ENCODE measurements at places on chromosomes 5 and 9.

GRCh38 chr9:87609002-87609401, 111.3 kb downstream of the DAPK1 start:
- DNase-seq, result no peak

DNA sequence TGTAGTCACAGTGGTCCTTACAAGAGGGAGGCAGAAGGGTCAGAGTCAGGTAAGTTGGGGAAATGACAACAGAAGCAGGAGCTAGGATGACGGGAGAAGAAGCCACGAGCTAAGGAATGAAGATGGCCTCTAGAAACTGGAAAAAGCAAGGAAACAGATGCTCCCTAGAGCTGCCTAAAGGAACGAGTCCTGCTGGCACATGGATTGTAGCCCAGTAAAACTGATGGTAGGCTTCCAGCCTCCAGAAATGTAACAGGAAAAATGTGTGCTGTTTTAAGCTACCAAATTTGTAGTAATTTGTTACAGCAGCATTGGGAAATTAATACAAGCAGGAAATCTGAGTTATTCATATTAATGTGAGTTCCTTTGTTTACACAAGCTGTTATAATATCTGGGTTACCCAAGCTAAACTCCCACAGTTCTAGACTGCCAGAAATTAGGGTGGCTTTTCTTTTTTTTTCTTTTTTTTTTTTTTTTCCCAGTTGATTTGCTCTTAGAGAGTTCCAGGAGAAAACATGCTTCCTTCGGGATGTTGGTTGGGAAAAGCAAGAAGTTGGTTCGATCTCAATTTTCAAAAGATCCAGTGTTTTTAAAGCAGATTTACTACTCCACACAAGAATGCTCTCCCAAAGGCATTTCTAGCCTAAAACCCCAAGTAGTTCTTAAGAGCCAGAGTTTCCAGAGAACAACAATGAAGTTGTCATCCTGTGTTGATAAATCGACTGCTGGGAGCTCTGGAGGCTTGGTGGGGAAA, 400.0 kb upstream of the SLC24A2 start:
- DNase-seq, result no peak

GRCh38 chr5:98455665-98456064, 317.8 kb upstream of the RGMB start:
- no peak for DNase-seq

- DNase-seq, result no peak
Measured at GRCh38 chr9:114638404-114638803, 19.2 kb downstream of the TEX53 start.

DNA sequence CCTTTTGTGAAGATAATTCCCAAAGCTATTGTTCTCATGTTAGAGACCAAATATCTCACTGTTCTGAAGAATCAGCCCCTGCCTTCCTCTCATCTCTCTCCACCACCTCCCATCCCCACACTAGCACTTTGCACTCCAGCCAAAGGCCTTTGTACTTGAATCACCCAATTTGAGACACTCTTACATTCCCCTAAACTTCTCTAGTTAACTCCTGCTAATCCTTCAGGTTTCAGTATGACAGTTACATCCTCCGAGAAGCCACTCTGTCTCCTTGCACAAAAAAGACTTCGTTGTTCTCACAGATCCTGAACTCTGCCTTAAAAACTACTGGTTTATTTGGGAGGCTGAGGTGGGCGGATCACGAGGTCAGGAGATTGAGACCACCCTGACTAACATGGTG, 227.5 kb downstream of the PIK3R1 start:
- no peak for DNase-seq

DNA sequence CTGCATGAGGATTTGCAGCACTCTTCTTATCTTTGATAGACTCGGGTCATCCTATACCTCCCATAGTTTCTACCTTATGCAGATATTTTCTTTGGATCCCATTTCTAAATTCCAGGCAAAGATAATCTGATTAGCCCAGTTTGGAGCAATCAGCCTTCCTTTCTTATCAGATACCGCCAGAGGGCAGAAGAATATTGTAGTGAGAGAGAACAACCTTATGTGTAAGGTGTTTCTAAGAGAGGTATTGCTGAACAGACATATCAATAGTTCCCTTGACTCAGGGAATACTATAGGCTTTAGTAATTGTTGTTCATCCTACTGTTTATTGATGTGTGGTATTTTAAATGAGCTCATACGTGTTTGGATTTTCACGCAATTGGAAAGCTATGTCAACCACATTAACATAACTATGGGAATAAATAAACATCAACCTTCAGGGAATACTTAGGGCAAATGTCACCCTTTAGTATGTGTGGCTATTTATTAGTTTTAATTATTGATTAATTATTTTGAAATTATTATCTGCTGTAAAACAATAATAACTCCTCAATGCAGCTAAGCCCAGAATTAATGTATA, 1435.2 kb upstream of the CDH9 start:
- DNase-seq, result no peak

DNA sequence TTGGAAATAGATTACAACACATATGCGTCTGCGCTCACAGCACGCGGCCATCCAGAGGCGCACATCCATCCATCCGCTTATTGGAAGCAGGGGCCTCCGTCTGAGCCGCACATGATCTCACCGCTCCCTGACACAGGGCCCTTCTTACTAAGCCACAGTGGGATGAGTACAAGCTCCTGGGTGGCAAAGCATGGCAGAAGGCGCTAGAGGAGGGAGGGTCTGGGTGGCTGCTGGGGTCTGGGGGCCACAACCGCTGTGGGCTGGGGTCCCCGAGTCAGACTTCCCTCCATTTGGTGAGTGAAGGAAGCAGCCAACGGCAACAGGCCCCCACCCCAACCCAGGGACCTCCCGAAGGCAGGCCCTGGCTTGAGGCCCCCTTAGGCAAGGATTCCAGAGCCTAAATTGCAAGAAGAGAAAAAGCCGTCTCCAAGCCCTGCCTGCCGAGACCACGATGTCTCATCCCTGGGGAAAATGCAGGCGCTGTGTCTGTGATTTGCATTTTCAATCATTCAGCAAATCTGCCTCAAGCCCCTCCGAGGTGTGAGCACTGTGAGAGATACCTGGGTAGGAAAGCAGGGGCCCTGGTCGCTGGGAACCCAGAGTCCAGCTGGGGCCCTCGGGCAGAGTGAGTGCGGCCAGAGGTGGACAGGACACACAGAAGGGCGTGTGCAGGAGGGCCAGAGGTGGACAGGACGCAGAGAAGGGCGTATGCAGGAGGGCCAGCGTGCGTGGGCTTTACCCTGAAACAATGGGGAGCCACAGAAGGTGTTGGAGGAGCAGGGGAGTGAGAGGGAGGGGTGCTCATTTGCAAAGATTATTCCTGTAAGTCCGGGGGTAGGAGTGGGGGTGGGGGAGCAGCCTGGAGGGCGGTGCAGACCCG, 135.7 kb downstream of the OLFM1 start:
- no peak for DNase-seq

DNA sequence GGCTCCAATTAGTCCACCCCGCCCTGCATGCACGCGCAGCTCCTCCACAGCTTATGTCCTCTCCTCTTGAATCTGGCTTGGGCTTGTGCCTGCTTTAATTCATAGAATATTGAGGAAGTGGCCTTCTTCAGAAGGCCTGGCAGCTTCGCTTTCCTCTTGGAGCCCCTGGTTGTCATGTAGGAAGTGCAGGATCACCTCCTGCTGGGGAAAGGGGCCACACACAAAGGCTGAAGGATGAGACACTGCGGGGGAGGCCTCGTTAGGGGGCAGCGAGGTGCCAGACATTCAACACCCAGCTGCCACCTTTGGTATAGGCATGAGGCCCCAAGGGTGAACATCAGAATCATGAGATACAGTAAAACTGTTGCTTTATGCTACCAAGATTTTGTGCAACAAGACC, 2.7 kb upstream of the CNOT6 start:
- DNase-seq, result no peak

DNA sequence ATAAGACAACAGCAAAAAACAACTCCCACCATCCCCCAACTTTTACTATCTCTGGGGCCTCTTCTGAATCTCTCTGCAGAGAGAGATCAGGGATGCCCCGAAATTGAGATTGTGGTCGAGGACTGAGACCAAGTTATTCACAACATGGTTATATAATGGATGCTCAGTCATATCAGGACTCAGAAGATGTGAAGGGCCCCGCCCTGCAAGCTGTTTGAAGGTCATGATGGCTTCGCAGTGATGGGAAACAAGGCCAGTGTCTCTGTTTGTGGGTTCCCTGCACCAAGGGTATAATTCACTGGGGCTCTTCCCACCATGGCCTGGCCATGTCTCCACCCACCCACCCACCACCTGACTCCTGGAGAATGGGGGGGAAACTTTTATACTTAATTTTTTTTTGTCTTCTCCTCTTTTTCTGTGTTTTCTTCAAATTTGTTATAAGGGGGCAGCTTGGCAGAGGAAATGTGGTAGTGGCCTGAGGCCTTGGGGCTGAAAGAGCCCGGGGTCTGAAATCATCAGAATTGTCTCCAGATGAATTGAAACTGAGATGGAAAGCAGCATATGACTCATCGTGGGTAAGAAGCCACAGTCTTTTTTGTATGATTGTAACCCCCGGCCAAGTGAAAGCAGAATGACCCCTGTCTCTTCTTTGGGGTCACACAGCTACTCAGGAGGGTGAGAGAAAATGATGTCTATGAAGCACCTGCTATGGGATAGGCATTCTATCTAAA, 15.0 kb upstream of the TEX48 start:
- DNase-seq, result no peak

DNA sequence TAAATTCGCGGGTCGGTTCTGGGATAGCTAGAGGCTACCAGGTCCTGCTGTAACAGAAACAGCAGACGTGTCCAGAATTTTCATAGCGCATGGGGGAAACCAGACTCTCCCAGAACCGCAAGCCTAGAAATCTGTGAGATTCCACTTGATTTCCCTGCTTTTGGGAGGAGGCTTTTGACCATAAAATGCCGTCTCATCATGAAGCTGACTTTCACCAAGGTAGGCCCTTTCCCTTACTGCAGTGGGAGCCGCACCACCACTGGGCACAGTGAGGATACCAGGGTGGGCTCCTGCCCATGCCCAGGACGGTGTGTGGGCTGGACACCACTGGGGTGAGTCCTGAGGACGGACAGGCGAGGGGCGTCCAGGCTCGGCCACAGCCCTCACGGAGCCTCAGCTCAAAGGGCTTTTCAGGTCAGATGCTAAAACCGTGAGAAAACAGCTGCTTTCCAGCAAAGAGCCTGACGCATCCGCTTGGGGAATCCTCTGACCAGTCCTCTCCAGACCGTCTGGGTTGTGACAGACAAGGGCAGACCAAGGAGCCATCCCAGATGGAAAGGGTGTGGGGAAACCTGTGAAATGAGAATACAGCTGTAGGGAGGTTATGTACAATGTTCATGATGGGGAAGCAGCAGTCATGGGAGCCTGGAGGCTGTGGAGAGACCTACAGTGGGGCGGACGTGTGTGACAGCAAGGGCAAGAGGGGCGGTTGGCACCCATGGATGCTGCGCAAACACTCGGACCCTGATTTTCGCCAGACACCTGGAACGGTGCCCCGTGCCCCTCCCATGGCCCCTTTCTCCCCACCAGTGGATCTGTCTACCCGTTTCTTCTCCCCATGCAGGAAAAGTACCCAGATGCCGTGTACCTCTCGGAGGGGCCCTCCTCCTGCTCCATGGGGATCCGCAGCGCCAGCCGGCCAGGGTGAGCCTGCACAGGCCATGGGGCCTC, 59.2 kb downstream of the IPPK start:
- DNase-seq, result no peak

GRCh38 chr5:122322801-122323548, 10.9 kb downstream of the SNCAIP start:
- no peak for DNase-seq

DNA sequence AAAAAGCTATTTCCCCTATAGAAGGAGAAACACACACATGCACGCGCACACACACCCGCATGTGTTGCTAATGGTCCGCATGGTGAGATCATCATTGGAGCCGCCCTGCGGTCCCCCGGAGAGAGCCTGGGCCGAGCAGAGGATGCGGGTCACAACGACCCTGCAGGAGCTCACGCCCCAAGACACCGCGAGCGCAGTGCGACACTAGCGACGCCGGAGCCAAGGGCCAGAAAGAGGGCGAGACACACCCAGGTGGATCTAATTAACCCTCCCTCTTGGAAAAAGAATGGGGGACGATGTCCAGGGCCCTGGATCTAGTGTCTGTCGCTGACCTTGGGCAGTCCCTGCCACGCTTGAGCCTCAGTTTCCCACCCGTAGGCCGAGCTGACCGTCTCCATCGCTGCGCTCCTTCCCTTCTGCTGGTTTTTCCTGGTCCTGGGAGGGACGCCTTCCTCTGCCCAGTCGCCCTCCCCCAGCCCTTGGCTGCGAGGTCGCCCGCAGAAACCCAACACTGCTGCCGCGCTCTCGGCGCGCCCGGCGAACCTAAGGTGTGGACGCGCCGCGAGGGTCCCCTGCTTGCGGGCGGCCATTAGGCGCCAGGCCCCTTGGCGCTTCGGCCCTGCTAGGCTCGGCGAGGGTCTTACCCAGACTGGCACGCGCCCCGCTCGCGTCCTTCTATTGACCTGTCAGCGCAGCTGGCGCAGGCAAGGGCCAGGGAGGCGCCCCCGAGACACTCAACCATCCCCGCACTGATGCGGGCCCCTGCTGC, 47.5 kb upstream of the RNF20 start:
- DNase-seq, result no peak

DNA sequence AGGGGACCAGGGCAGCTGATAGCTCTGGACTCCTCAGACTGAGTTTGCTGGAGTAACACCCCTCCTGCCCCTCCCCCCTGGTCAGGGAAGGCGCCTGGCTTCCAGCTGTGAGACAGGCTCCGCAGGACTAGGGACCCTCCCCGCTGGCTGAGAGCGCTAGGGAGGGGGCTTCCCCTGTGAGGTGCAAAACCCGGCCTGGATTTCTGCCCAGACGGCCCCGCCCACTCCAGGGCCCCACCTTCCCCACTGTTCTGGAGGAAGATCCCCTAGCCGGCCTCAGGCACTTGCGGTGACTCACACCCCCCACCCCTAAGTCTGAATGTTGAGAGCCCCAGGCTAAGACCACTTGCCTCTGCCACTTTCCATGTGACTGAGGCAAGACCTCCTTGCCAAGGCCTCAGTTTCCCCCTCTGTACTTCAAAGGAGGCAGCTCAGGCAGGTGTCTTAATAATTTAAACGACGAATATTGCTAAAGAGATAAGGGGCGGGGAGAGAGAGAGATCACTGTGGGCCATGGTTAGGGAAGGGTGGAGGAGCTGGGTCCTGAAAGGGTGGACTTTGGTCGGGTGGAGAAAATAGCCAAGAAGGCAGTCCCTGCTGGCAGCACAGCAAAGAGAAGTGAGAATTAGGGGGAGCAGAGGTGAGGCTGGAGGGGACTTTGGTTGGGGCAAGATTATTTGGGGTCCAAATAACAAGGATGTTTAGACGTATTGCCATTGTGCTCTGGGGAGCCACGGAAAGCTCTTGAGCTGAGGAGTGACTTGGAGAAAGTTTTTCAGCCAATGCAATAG, 1.0 kb upstream of the DAB2IP start:
- DNase-seq, result peak; percentile 5

GRCh38 chr9:3507395-3508077, 18.3 kb downstream of the RFX3 start:
- no peak for DNase-seq

All from stimulated activated CD4-positive, alpha-beta T cell treated with anti-CD3 and anti-CD28 coated beads, Interleukin-15, amount 100 ng/mL, for 1 hour (primary cell).